ENCODE measurements at places on chromosomes 2 and 18. TPM values are rescaled to one million over a fixed set of nuclear protein-coding genes. Genes with fewer than 3 reads are reported as not detected.

GRCh38 chr2:190717306-190717705 lies 68.4 kb downstream of the NAB1 start:
- DNase-seq, result no peak

- DNase-seq, result no peak
Measured at GRCh38 chr2:25151718-25152117, 16.7 kb downstream of the POMC start.

- no peak for DNase-seq
Measured at GRCh38 chr2:188580738-188581137, 289.1 kb downstream of the GULP1 start.

DNA sequence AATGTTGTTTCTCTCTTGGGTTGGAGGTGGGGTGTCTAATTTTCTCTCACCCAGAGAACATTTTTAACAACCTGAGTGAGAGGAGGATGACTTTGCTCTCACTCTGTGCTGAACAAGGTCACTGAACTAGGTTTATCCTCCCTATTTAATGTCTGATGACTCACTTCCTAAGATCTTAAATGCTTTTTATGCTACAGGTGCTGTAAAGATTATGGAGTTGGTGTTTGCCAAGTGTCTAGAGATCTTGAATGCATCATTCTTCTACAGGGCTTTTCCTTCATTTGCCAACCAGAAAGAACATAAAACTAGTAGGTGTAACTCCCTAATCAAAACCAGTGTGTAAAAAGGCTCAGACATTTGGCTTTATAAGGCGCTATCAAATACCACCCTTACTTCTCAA lies 350.5 kb upstream of the ETAA1 start:
- DNase-seq, result no peak

DNA sequence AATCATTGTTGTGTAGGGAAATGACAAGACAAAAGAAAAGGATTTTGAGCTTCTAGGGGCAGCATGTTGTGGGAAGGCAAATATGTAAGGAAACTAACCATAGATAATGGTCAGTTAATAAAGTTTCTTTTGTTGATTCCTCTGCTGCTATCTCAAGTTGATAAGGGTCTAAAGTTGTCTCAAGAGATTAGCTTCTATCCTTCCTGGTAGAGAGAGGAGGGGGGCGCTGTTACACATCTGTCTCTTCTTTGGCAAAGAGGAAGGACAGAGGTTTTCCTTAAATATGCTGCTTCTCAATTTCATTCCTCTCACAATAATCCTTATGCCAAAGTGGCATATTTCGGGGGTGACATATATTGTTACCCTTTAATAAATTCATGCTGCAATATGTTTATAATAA lies 944.0 kb downstream of the DPP10 start:
- DNase-seq, result no peak

DNA sequence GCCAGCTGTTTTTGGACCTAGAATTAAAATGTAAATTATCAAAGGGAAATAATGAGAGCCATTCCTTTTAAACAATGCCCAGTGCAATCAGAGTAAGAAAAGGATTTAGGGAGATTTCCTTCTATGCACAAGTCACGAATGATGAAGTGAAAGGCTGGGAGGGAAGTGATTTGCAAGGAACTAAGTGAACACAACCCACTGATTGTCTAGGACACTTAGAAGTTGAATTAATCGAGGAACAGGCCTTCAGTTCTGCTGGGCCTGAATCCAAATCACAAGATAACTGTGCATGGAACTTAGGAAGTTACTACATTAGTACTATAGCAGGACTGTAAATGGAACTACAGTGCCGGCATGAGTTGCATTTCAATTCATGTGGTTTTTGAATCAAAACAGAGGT lies 17.7 kb downstream of the MAP2 start:
- DNase-seq, result no peak

GRCh38 chr18:31034541-31034940 lies 8.0 kb downstream of the DSC3 start:
- no peak for DNase-seq

GRCh38 chr2:180205621-180206235 lies 198.6 kb upstream of the CWC22 start:
- no peak for DNase-seq

WNT10A gene
- polyA plus RNA-seq, result 0.45 TPM

UGT1A4 gene
- polyA plus RNA-seq, result not detected

CFAP221 gene
- polyA plus RNA-seq, result 38.8 TPM

VAMP5 gene
- 33.8 TPM for polyA plus RNA-seq

VPS4B gene
- 62.1 TPM for polyA plus RNA-seq

EPHA4 gene
- polyA plus RNA-seq, result 65.1 TPM

UPP2 gene
- 11.2 TPM for polyA plus RNA-seq
